ENCODE measurements at places on chromosomes 2 and 18. TPM values are rescaled to one million over a fixed set of nuclear protein-coding genes. Genes with fewer than 3 reads are reported as not detected.

RAB17 gene
- total RNA-seq: 0.26 TPM

MATN3 gene
- total RNA-seq: 2.3 TPM

PLCD4 gene
- 10.7 TPM for total RNA-seq

TUBB6 gene
- total RNA-seq: 408 TPM

- no peaks in the 10 kb centered on the region for H3K27me3 ChIP-seq
- peaks cover 7% of the 10 kb centered on the region for H3K4me1 ChIP-seq
- H3K4me3 ChIP-seq: no peak overlapping the region
- peaks cover 7% of the 10 kb centered on the region for H3K36me3 ChIP-seq
- DNase-seq: peak; percentile 29
- peak overlapping the region; percentile 2 for H3K27ac ChIP-seq
Observed at GRCh38 chr2:74887960-74888700, 54.2 kb downstream of the HK2 start.

- no peaks in the 10 kb centered on the region for H3K27me3 ChIP-seq
- H3K27ac ChIP-seq: no peak overlapping the region
- DNase-seq: no peak
- H3K4me1 ChIP-seq: no peaks in the 10 kb centered on the region
Observed at GRCh38 chr2:8552293-8552801, 129.5 kb upstream of the ID2 start.

DNA sequence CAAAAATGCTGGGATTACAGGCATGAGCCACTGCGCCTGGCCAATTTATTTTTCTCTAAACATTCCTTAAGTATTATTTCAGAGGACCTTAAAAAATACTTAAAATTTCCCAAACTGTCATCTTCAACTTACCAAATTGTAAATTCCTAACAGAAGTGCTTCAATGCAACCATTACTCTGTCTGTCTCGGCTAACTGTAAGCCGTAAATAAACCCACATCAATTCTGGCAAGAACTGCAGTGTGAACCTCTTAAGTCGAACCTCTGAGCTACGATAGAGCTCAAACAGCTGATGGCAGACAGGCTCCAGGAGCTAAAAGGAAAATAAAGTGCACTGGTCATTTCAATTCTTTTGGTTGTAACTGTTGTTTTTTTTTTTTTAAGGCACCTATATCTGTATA, 53.4 kb upstream of the ORC2 start:
- no peak overlapping the region for H3K27ac ChIP-seq
- no peaks in the 10 kb centered on the region for H3K4me1 ChIP-seq
- H3K36me3 ChIP-seq: peaks cover under 1% of the 10 kb centered on the region
- no peaks in the 10 kb centered on the region for H3K27me3 ChIP-seq
- H3K4me3 ChIP-seq: no peak overlapping the region

- no peaks in the 10 kb centered on the region for H3K36me3 ChIP-seq
- DNase-seq: no peak
- H3K4me1 ChIP-seq: no peaks in the 10 kb centered on the region
- H3K27me3 ChIP-seq: no peaks in the 10 kb centered on the region
- no peak overlapping the region for H3K27ac ChIP-seq
- H3K4me3 ChIP-seq: no peak overlapping the region
Observed at GRCh38 chr2:229371086-229371485, 100.0 kb upstream of the PID1 start.

DNA sequence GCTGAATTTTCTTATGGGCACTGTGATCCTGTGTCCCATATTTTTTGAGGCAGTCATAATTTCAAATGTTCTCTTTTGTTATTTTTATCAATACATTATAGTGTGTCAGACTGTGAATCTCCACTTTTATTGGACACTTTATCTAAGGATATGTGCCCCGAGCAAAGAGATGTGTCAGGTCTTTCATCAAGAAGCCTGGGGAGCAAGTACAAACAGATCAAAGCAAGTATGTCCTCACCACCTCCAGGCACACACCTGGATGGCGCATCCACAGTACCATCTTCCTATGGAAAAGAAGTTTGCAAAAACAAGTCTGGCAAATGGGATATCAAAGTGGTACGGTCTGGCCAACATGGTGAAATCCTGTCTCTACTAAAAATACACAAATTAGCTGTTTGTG, 81.0 kb upstream of the ZNF236 start:
- no peak overlapping the region for H3K4me3 ChIP-seq
- H3K27me3 ChIP-seq: no peaks in the 10 kb centered on the region
- no peaks in the 10 kb centered on the region for H3K4me1 ChIP-seq
- DNase-seq: no peak
- H3K27ac ChIP-seq: no peak overlapping the region
- no peaks in the 10 kb centered on the region for H3K36me3 ChIP-seq

Measured in fibroblast of lung (primary cell).